Esophagus squamous epithelium (tissue), 5 donors: ENCODE measurements at places on chromosomes 4 and X.

- no peak overlapping the region for H3K4me3 ChIP-seq
- DNase-seq = no peak
- H3K27me3 ChIP-seq = no peaks in the 10 kb centered on the region
- H3K27ac ChIP-seq = no peak overlapping the region
Observed at GRCh38 chr4:187887906-187888305, 107.7 kb upstream of the ZFP42 start.

DNA sequence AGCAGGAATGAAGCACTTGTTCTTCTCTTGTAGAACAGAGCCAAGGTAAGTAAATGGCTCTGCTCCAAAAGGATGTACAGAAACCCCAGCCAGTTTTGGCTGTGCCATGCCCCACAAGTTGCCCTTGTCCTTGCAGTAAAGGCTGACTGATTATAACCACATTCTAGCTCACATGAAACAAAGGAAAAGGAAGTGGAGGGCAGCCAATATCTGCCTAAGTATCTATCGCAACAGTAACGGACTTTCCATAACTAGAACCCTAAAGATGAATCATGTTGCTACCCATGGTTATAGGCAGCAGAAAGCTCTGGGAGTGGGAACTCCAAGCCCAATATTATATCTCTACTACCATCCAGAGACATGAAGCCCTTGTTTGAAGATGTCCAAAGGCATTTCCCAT, 95.7 kb downstream of the COMMD8 start:
- H3K4me3 ChIP-seq = no peak overlapping the region
- no peaks in the 10 kb centered on the region for H3K27me3 ChIP-seq
- H3K36me3 ChIP-seq = no peaks in the 10 kb centered on the region
- no peaks in the 10 kb centered on the region for H3K4me1 ChIP-seq

GRCh38 chr4:39648827-39649558, 10.3 kb upstream of the SMIM14 start:
- H3K4me1 ChIP-seq = no peaks in the 10 kb centered on the region
- H3K4me3 ChIP-seq = no peak overlapping the region
- no peak overlapping the region for H3K27ac ChIP-seq
- H3K27me3 ChIP-seq = no peaks in the 10 kb centered on the region
- H3K36me3 ChIP-seq = no peaks in the 10 kb centered on the region

DNA sequence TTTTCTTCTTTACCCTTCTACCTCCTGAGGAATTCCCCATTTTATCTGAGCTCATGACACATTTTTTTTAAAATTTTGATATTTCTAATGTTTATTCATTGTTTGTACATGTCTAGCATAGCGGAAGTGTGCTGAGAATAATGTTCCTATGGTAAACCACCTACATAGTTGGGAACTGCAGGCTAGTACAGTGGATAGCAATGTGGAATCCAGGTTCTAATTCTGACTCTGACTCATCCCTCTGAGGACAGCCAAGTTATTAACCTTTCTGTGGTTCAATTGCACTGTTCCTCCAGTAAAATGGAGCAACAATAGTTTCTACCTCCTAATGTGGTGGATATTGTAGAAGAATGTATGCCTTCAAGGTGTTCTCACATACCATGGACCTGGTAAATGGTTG, 20.6 kb upstream of the APELA start:
- no peaks in the 10 kb centered on the region for H3K36me3 ChIP-seq
- DNase-seq = no peak
- no peaks in the 10 kb centered on the region for H3K27me3 ChIP-seq
- H3K27ac ChIP-seq = no peak overlapping the region
- no peak overlapping the region for H3K4me3 ChIP-seq
- H3K4me1 ChIP-seq = no peaks in the 10 kb centered on the region

GRCh38 chrX:105328773-105329172, 108.3 kb upstream of the TEX13A start:
- no peak for DNase-seq
- no peak overlapping the region for H3K4me3 ChIP-seq
- no peaks in the 10 kb centered on the region for H3K4me1 ChIP-seq
- H3K27ac ChIP-seq = no peak overlapping the region
- H3K27me3 ChIP-seq = no peaks in the 10 kb centered on the region
- H3K36me3 ChIP-seq = no peaks in the 10 kb centered on the region

GRCh38 chr4:185221491-185221890, 12.1 kb downstream of the SNX25 start:
- no peaks in the 10 kb centered on the region for H3K4me1 ChIP-seq
- no peak overlapping the region for H3K27ac ChIP-seq

- H3K36me3 ChIP-seq = no peaks in the 10 kb centered on the region
- DNase-seq = no peak
- H3K4me3 ChIP-seq = peak overlapping the region; percentile 89
Observed at GRCh38 chr4:80071604-80072227, 1.3 kb downstream of the ANTXR2 start.

DNA sequence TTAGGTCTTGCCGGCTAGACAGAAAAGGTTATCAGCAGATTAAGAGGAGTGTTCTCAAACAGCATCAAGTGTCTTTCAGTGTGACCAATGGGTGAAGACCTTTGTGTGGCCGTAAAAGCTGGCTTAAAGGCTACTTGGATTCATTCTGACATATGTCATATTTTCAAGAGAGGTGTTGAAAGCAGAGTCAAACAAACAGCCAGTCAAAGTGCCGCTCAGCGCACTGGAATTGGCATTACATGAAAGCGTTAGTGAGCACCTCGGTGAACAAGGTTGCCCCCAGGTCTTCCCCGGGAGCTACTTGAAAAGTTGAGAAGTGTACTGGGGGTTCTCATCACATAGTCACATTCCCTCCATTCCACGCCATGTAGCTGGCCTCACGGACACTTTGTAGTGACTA, 148.9 kb downstream of the SOX3 start:
- no peak overlapping the region for H3K27ac ChIP-seq
- H3K4me3 ChIP-seq = no peak overlapping the region
- no peaks in the 10 kb centered on the region for H3K4me1 ChIP-seq
- no peak for DNase-seq
- no peaks in the 10 kb centered on the region for H3K36me3 ChIP-seq
- H3K27me3 ChIP-seq = no peaks in the 10 kb centered on the region
